ENCODE measurements at places on chromosomes 16 and 17.

DNA sequence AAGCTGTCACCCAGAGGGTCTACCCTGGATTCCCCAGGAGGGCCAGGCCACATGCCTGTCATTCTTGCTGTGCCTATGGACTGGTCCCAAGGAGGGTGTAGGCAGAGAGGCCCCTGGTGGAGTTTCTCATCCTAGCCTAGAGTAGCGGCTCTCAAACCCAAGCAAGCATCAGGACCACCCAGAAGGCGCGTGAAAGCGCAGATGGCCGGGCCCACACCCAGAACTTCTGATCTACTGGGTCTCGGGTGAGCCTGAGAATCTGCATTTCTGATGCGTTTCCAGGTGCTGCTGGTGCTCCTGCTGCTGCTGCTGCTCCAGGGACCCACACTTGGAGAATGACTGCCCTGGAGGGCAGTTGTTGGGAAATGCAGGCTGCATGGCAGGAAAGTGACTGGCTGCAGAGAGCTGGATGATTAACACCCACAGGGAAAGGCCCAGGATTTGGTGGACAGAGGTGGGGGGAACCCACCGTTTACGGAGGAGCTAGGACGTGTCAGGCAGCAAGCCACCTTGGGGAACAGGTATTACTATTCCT lies 9.5 kb upstream of the OSGIN1 start:
- DNase-seq, result no peak

GRCh38 chr16:69761983-69762813 lies at the start of gene WWP2:
Gene WWP2 (plus strand): TSS chr16:69762332. CDS start chr16:69787011, 24,679 bp downstream.
- peak; percentile 71 for DNase-seq

DNA sequence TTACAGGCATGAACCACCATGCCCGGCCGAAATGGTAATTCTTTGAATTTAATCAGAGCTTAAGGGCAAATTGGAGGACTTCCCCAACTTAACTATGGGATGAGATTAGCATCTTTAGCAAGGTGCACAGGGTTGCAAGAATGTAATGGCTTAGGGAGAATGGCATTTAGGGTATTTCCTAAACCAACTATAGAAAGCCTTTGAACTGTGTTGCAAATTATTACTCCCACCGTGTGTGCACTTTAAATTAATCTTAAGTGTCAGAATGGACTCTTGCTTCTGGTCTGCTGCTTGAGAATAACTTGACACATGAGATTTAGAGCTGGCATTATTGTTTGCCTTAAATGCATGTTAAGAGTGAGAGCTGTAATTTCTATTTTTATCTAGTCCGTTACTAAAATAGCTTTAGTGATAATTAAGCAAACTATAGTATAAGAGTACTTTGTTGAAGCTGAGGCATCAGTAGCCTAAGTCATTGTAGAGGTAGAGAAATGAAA lies 59.8 kb downstream of the TUBD1 start:
- DNase-seq, result no peak

GRCh38 chr16:31664683-31665482 lies 137.2 kb downstream of the AHSP start:
- DNase-seq, result no peak

DNA sequence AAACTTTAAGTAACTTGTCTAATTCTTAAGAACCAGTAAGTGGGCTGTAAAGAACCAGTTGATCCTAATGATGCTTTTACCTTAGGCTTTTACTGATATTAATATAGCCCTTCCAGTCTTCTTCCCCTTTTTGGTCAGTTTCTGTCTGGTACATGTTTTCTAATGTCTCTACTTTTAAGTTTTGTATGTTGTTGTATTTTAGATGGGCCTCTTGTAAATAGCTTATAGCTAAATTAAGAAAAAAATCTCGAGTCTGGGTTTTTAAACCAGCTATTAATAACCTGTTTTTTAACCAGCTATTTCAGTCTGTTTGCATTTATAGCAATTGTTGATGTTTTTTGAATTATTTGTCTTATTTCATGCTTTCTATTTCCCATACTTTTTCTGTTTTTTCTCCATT lies 79.0 kb downstream of the PITPNC1 start:
- DNase-seq, result no peak

GRCh38 chr16:74199066-74199841 lies 97.4 kb upstream of the PSMD7 start:
- no peak for DNase-seq

DNA sequence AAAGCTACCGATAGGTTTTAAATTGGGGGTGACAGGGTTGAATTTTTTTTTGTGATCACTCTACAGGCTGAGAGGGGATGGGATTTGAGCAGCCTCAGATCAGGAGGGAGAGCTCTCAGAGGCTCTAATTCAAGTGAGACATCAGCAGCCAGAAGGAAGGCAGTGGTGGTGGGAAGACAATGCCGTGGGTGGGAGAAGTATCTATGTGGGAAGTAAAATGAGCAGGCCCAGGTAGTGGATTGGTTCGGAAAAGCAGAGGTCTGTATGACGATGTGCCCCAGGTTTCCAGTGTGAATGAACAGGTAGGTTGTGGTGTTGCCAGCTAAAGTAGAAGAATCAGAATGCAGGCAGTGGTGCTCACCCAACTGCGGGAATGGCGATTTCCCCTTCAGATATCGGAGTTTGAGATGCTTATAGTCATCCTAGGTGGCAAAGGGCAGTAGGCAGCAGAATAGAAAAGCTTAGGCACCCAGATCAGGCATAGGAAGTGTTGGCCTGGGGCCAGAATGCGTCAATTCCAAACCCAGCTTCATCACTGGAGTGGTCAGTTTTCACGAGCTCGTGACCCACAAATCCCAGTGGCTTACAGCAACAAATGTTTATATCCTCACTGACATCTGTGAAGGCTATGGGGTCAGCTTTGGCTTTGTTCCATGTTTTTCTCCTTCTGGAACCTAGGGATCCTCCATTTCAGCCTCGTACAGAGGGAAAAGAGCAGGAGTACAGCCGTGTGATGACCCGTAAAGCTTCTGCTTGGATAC lies 24.0 kb downstream of the MEOX1 start:
- DNase-seq, result no peak

- no peak for DNase-seq
Measured at GRCh38 chr16:7218936-7219335, 113.7 kb upstream of the RBFOX1 start.

DNA sequence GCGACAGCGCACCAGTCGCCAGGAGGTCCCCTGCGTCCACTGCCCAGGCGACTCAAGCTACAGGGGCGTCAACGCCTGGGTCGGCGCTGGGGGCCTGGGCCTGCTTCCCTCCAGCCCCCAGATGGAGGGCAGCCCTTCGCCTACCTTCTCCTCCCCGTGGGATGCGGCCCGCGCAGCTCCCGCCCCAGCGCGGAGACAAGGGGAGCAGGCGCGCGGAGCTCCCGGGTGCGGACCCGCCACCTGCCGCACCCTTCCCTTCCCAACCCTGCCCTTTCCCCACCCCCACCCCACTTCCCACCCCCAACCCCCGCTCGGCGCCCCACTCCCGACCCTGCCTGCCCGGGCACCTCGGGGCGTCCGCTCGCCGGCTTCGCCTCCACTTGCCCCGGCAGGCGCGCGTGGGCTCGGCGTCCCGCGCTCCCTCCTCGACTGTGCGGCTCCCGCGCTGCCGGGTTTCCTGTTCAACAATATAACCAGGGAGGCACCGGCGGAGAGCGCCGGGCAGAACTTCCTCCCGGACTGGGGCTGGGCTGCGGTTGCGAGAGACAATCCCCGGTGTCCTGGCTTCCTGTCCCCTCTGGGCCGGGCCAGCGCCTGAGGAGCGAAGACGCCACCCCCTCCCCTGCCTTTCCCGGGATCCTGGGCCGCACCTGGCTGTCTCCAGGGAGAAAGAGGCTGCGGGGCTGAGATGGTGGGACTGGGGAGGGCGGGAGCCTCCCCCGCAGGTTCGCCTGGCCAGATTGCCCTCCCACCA lies at the start of gene ARHGAP27:
Gene ARHGAP27 (minus strand): TSS at position 466 of the 754 bp plus-strand sequence. CDS start 2,591 bp downstream, outside the sequence.
- no peak for DNase-seq

- DNase-seq, result no peak
Measured at GRCh38 chr16:46850619-46851555, 19.9 kb upstream of the C16orf87 start.

GRCh38 chr17:36591434-36592315 lies at the start of gene DHRS11:
Gene DHRS11 (plus strand): TSS chr17:36591879. CDS start chr17:36592010, 131 bp downstream.
- DNase-seq, result peak; percentile 46

- no peak for DNase-seq
Measured at GRCh38 chr17:8426094-8426720, 9.5 kb upstream of the NDEL1 start.

DNA sequence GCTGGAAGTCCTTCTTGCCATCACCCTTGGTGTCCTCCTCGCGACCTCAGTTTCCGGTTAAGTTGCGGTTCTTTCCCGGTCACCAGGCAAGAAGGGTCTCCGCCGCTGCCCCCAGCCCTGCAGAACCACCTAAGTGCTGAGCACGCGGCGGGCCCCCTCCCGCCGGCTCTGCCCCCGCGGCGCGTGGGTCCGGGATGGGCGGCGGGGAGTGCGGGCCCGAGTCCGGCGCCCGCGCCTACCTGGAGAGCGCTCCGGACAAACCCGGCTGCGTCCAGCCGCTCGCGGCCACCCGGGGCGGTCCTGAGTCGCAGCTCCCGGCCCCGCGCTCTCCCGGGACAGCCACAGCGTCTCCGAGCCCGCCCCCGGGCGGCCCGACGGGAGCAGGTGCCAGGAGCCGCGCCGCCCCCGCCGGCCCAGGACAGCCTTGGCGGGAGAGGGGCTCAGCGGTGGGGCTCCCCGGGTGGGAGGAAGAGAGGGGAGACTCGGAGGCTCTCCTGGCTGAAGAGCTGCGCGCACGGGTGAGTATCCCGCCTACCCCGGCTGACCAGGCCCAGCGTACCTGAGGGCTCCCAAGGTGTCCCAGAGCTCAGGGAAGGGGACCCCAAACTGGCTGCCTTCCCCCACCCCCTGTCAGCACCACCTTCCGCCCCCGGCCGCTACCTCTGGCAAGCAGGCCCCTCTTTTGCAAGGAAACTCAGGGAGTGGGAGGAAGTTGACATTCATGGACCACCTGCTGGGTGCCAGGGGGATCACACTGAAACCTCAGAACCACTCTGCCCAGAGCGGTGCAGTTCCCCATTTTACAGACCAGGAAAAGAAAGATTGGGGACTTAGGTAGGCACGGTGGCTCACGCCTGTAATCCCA lies 22.2 kb upstream of the C17orf113 start:
- DNase-seq, result no peak

DNA sequence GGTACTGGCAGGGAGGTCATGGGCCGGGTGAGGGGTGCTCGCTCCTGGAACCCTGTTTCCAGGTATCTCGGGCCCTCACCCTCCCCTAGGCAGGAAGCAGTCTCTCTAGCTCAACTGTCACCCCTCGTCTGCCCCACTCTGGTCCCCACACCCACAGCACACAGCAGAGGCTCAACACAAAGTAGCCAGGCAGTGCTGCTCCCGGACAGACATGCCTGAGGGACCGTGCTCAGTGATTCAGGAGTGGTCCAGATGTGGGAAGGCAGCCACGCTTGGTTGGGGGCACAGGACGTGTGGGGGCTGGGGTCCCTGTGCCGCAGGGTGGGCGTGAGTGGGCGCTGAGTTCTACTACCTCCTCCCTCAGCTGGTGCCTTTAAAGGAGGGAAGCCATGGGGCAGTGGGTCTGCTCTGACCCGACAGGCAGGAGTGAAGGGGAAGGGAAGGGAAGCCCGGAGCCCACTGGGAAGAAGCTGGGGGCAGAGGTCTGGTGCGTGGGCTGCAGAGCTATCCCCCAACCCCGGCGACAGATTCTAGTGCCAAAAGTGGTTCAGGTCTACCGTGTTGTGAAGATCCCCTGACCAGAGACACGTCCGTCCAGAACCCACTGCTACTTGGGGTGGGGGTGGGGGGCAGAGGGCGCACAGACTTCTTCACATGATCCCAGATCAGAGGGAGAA lies 11.8 kb downstream of the SLC16A3 start:
- no peak for DNase-seq

- DNase-seq, result no peak
Measured at GRCh38 chr17:21058098-21058893, 15.5 kb upstream of the USP22 start.

- no peak for DNase-seq
Measured at GRCh38 chr16:50812876-50813466, 71.1 kb downstream of the CYLD start.

GRCh38 chr17:48510381-48510760 lies 20.4 kb downstream of the HOXB1 start:
- DNase-seq, result no peak

DNA sequence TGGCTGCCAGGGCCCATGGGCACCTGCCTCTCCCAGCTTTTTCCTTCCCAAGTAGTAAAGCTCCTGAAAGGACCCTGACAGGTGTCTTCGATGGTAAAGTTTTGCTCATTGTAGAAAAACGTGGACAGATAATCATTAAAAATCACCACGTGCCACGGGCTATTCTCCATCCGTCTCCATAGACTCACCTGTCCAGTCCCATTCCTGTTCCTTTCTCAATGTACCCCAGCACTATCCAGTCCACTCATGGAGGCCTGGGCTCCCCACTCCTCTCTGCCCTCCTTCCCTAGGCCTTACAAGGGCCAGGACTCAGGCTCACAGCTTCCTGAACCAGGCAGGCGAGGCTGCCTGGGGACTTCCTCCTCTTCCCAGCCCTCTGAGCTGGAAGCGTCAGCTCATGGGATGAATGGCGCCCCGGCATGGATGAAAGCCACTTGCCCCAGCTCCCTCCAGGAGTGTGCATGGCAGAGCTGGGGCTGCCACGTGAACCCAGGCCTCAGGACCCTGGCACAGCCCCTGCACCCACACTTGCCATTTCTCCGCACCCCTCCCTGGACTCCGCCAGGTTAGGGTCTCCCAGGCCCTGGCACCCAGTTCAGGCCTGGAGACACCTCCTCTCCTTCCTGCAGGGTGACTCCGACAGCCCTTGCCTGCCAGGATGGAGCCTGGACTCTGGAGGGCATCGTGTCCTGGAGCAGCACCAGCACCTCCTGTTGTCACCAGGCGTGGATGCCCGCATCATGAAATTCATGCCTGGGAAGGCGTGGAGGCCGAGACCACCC lies 8.8 kb downstream of the CTRB1 start:
- DNase-seq, result no peak
